Tibial artery (tissue), 4 donors: ENCODE measurements at places on chromosomes 4 and X.

- no peak for DNase-seq
These were observed 725.7 kb upstream of the TENM3 start for GRCh38 chr4:181517491-181517890.

- DNase-seq, result no peak
These were observed 497.6 kb downstream of the CCSER1 start for GRCh38 chr4:90624781-90625180.

GRCh38 chrX:100874325-100874724, at the start of gene NOX1:
Gene NOX1, minus strand, starts transcription at chrX:100874359. Its CDS starts 220 bp downstream, at chrX:100874139.
- DNase-seq, result no peak

DNA sequence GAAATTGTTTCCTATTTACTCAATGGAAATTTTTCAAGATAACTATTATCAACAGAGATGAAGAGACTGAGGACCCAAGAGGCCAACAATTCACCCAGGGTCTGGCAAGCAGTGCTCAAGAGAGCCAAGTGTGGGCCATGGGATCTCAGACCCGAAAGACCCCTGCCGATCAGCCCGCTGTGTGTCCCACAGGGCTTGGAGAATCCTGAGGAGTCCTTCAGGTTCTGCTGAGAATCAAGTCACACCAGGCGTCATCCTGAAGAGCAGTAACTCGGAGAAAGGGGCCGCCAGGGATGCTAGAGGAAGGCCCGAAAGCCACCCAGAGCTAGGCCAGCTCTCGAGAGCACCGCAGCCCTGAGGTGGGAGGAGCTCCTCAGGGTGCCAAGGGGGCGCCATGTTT, 48.7 kb downstream of the FGFRL1 start:
- DNase-seq, result peak; percentile 44

DNA sequence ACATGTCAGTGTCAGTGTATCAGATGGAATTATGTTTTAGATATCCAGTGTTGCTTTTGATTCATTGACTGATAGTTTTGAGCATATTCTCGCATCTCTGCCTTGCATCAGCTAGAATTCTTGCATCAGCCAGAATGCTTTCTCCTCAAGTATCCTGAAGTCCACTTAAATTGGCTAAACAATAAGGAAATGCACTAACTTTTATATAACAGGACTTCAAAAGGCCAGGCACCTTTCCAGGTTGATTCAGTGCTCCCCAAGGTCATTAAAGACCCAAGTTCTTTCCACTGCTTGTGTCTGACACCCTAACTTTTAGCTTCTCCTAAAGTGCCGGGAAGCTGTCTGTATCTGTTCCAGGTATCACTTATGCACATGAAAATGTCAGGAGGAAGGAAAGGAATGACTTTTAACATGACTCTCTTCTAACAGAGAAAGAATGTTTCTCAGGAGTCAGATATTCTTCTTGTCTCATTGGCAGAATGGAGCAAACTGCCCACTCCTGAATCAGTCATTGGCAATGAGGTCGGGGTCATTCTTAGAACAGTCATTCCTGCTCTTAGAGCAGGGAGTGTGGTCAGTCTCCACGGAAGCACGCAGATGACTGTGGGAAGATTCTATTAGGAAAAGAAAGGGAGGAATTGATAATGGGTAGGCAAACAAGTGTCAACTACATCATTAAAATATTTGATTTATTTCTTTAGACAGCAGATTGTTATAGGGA, 92.9 kb upstream of the TLL1 start:
- DNase-seq, result no peak

- no peak for DNase-seq
These were observed 261.8 kb downstream of the DHX15 start for GRCh38 chr4:24322511-24322910.

- DNase-seq, result peak; percentile 67
These were observed 260.7 kb upstream of the SFRP2 start for GRCh38 chr4:154049457-154050181.

DNA sequence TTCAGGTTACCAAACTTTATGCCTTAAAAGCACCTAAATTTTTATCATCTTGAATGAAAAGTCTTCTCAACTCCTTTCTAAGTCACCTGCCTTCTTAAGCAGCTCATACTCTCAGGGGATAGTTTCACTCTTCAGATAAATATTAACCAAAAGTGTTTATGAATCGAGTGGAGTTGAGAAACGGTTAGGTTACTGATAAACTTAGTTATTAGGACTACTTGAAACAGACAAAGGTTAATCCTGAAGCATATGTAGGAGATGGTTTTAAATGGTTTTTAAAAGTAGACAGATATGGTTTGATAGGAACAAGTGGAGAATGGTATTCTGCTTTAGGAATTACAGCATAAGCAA, 32.8 kb downstream of the CLDN22 start:
- DNase-seq, result no peak

GRCh38 chrX:101383679-101384205, 2.2 kb downstream of the BTK start:
- no peak for DNase-seq

- no peak for DNase-seq
These were observed 17.7 kb upstream of the STX18 start for GRCh38 chr4:4559596-4559995.
